ENCODE measurements at places on chromosomes 2 and 18.
A peak's percentile ranks its signal among the peaks of the same experiment; 100 is the strongest.

DNA sequence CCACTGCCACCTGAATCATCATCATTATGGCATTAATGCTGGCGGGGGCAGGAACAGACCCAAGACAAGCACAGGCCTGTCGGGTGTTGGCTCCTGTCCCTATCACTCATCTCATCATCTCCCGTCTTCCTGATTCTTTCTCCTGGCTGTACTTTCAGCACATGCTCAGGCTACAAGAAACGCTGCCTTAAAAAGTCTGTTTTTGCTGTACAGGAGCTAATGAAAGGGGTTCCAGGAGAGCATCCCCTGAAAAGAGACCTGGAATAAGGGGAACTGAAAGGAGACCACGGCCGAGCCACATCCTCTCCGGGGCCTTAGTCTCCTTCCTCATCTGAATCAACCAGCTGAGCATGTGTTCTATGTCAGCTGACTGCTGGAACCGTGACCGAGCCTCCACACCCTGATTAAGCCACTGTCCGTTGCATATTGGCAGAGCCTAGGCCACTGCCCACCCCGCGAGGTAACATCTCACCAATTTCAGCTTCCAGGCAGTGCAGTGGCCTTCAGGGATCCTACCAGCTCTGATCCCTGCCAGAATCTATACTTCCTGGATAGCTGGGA, 62.6 kb downstream of the DNMT3A start:
- no peak for DNase-seq

GRCh38 chr2:70994009-70994698, 519 bp downstream of the TEX261 start:
- no peak for DNase-seq

DNA sequence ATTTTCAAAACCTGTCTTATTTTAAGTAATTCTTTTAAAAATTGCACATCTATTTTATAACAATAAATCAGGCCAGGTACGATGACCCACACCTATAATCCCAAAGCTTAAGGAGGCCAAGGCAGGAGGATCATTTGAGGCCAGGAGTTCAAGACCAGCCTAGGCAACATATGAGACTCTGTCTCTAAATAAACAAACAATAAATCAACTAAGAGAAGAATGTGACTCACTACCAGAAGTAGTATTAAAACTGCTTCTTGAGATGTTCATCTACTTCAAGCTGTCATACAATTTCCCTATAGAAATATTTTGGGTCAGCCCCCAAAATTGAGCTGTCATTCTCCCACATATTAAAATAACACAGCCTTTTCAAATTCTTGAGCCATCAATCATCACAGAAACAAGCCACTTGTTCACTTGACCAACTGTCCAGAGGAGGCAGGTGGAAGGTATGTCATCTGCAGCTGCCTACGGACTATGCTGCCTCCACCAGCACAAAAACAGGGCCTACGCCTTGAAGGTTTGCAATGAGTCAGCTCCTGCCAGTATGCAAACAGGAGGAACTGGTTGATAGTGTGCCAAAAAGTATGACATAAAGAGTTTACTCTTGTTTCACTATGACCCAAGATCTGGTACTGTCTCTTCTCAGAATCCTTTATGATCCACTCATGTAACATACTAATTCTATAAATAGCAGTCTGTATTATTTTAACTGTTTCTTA, 33.6 kb downstream of the KIDINS220 start:
- DNase-seq: peak; percentile 59

DNA sequence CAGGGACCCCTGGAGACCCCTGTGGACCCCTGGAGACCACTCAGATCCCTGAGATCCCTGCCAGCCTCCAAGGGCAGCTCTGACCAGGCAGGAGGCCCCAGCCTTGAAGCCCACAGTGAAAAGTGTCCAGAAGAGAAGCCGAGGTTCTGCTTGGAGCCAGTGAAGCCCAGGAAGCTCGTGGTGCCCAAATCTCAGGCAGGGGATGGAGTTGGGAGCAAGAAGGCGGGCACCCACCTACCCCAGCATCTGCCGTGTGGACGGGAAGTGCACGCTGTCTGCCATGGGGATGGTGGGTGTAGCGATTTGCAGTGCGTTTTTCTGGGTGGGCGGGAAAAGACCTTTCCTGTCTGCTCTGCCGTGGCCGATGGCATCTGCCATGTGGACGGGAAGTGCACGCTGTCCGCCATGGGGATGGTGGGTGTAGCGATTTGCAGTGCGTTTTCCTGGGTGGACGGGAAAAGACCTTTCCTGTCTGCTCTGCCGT, 120.6 kb upstream of the CTDP1 start:
- DNase-seq: no peak

DNA sequence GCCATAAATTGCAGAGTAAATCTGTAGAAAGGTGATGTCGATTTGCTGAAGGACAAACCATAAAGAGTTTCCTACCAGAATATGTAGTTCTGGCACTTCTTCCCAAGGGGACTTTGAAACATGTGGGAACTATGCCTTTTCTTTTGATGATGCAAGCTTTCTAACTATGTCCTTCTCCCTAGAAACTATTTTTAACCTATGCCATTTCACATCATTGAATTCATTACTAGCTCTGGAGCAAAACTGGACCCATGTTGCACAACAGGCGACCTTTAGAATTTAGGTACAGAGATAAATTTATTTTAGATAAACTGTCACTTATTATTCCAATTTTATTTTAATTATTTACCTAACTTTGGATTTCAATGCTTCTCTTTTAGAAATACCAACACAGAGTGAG, 186.5 kb downstream of the CCDC102B start:
- no peak for DNase-seq

GRCh38 chr18:9860682-9861081, 25.1 kb upstream of the TXNDC2 start:
- no peak for DNase-seq

GRCh38 chr2:37456479-37456878, 112.0 kb downstream of the QPCT start:
- no peak for DNase-seq

DNA sequence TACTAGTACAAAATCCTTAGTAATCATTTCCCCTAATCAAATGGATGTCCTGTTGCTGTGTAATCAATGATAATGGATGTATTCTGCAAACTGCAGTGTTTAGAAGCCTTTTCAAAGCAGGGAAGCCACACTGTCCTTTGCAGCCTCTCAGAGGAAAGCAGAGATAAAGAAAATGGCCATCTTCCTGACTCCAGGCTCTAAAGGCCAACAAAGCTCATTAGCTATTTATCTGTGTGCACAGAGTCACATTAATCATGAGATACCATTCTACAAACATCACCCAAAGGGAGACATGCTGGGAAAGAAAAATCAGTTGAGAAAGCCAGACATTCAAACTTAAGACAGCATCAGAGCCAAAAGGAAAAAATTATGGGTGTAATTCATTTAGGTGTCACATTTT, 165.0 kb downstream of the RAD51AP2 start:
- DNase-seq: no peak

DNA sequence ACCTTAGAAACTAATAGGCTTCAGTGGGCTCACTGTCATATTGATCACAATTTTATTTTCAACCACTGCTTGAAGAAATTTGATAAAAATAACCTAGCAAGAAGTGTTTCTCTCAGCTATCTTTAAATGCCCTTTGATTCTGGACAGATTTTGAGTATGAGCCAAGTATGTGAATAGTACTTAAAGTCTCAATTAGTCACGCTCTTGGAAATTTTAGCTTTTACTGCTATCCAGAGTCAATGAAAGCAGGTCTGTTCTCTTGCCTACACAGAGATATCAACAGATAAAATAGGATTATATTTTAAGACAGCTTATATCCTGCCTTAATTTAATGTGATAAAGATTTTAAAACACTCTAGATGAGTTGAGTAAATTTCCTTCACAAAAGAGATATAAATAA, 337.3 kb downstream of the CBLN2 start:
- DNase-seq: no peak

GRCh38 chr2:72154386-72154975, 6.8 kb upstream of the CYP26B1 start:
- no peak for DNase-seq

DNA sequence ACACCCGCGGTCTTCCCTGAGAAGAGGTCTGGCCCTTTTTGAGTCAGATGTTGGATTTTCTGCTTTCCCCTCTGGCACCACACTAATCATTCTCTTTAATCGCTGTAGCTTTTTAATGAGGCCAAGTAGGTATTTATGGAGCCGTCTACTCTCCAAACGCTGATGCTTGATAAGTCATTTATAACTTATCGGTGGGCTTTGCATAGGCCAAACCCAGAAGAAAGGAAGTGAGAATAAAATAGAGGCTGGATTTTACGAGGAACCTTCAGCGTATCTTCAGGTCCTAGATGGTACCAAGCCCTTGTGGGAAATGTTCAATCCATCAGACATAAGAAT, 142.5 kb upstream of the CTAGE1 start:
- no peak for DNase-seq

DNA sequence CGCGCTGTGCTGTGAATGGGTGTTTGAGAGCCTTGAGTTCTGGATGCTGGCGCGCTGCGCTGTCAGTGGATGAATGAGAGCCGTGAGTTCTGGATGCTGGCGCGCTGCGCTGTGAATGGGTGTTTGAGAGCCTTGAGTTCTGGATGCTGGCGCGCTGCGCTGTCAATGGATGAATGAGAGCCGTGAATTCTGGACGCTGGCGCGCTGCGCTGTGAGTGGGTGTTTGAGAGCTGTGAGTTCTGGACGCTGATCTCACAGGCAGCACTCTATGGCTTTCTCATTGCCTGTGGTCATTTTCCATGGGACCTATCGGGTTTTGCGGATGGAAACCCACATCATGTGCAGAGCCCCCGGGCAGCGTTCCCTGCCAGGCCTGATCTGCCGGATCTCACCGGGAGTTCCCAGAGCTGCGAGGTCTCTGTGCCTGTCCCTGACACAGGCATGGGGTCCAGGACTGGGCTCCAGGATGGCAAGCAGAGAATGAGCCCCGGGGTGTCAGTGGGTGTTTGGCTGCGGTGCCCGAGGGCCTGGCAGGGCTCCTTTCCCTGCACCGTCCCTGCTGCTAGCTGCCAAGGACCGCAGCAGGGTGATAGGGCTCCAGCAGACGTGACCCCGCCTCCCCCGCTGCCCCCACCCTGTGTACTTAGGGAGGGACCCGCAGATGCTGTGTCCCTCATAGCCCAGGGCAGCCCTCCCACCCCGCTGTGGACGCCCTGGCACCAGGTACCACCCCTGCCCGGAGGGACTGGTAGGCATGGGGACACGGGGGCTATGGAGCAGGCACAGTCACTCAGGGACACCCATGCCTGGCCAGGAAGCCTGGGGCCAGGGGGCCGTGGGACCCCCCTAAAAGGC, 9.7 kb downstream of the PDCD1 start:
- DNase-seq: no peak

DNA sequence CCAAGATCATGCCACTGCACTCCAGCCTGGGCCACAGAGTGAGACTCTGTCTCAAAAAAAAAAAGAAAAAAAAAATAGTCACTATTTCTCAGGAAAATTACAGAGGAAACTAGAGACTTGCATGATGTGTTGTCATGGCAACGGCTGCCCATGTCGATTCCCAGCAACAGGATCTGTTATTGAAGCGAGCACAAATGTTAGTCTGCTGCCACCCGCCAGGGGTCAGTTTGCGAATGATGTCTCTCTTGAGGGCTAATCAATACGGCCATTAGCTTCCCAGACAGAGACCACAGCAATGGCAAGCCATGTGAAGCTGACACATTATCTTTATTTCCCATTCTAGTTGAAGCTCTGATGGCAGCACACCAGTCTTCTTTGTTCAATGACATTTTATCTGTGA, 32.4 kb upstream of the ACYP2 start:
- no peak for DNase-seq

DNA sequence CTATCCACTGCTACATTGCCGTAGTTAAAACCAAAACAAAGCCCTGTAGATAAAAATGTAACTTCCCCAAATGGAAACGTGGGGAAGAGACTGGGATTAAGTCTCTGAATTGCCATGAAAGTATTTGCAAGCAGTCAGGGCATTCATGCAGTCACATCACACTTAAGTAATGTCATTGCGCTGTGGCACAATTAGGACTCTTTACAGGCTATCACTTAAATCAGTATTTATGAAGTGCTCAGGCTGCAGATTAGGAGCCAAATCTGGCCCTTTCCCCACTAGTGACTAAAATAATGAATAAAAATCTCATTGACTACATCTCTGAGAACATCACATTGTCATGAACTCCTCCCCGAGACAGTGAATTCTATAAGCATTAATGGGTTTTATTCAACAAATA, 300.9 kb downstream of the ICOS start:
- DNase-seq: no peak

DNA sequence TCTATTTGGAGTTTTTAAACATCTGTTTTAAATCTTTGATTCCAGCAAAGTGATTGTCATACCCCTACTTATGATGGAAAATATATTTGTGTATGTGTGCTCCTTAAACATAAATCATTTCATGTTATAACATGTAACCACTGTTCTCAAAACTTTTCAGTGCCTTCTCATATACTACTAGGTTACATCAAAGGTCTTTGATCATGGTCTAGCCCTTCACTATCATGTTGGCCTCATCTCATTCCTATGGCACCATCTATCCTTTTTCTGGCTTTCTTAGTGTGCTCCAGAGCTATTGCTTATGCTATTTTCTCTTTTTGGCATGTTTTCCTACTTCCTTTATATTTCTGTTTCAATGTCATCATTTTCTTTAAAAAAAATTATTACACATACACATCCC, 367.9 kb upstream of the SLC39A10 start:
- no peak for DNase-seq

GRCh38 chr2:128420131-128420530, 101.5 kb upstream of the HS6ST1 start:
- no peak for DNase-seq

DNA sequence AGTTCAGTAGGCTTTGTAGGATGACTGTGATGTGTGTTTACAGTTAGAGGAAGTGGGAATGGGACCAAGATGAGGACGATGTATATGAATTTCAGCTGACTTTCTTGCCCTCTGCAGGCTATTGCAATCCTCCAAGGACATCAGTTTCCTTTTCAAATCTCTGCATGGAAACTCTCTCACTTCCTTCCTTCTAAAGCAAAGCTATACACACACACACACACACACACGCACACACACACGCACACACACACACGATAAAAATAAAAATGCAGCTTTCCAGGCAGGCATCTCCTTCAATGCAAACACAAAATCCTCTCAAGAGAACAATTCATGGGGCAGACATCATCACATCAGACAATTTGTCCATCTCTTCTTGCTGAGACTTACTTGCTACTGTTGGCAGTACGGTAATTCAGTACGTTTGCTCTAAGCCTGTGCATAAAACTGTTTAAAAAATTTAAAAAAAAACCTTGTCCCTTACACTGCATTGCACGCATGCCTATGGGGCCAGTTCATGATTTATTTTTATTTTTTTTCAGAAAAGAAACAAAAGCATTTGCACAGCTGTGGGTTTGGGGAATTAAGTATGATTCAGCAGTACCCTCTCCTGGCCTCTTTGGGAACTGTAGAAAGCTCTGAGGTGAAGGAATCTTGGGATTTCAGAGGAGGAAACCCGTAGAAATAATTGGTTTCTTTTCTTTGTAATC, 27.1 kb upstream of the ICOS start:
- no peak for DNase-seq

All from epithelial cell of proximal tubule (primary cell).